Lung (tissue), 17 donors: ENCODE measurements at places on chromosomes 2 and 18.
A peak's percentile ranks its signal among the peaks of the same experiment; 100 is the strongest.

- peak; percentile 80 for DNase-seq
Observed at GRCh38 chr2:150234787-150235446, 252.6 kb downstream of the RND3 start.

GRCh38 chr2:179842498-179843153, 18.8 kb downstream of the ZNF385B start:
- DNase-seq: peak; percentile 78

GRCh38 chr2:118048401-118048800, 34.5 kb upstream of the CCDC93 start:
- no peak for DNase-seq

DNA sequence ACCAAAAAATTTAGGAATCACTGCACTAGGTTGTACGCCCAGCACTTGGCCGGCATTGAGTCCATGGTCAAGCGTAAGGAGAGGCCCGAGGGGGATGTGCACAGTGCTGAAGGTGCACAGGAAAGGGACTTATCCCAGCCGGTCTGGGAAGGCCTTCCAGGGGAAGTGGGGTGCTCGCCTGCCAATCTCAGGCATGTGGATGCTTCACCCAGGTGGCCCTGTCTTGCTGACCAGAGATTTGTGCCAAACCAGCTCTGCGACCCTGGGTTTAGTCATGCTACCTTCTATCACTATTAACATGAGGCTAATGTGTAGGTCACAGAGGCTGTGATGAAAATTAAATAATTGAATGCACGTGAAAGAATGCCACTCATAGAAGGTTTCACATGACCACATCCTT, 1.7 kb upstream of the ITM2C start:
- no peak for DNase-seq

DNA sequence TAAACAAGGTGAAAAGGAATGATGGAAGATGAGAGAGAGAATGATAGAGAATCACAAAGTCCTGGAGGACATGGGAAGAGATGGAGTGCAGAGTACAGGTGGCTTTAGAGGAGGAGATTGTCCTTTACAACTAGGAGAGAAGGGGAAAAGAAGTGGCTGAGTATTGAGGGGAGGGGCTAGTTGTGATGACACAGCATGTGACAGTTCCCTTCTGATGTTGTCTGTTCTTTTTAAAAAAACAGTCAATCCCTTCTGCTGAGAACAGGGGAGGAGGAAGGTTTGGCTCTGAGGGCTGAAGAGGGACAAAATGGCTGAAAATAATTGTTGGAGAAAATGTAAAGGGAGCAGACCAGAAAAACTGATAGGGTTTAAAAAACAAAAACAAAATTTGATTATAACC, 44.0 kb downstream of the STEAP3 start:
- DNase-seq: no peak

- no peak for DNase-seq
Observed at GRCh38 chr2:229126066-229126465, 145.0 kb downstream of the PID1 start.

DNA sequence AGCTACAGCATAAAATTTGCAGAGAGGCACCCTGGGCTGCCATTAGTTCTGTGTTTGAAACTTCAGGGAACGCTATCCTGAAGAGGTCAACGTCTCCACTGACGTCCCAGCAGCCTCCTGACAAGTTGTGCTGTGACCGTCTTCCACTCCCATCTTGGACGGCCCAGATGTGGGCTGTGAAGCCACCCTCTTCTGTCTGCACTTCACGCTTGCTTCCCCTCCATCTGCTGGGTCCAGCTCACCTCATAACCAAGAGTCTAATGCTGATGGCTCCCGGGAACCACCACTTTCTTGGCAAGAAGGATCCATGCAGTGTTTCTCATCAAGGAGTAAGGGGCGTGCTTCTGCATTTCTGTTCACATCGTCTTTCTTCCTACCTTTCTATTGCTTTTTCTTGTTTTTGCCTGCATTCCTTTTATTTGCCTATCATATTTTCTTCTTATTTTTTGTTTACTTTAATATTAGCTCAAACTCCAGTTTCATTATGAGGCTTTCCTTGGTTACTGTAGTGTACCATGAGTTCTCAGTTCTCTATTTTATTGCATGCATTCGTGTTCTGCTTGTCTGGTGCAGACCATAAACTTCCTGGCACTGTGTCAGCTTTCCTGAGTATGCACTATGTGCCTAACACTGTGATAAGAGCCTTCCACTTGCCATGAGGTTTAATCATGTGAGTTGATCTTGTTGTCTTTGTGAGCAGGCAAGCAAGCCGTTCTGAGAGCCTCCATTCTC, 631.8 kb upstream of the RAB6C start:
- DNase-seq: no peak

DNA sequence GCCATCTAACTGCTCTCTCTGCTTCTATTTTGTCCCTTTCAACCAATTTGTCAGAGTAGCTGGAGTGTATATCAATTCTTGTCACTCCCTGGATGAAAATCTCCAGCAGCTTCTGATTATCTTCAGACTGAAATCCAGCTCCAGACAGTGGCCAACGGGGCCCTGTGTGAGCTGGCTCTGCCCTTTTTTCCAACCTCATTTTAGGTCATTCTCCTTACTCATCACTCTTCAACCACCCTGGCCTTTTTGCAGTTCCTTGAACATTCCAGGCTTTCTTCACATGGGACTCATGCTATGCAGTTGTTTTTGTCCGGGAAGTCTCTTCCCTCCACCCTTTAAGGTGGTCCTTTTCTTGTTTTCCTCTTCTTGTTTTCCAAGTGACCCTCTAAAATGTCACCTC, 15.4 kb upstream of the FAP start:
- DNase-seq: no peak

DNA sequence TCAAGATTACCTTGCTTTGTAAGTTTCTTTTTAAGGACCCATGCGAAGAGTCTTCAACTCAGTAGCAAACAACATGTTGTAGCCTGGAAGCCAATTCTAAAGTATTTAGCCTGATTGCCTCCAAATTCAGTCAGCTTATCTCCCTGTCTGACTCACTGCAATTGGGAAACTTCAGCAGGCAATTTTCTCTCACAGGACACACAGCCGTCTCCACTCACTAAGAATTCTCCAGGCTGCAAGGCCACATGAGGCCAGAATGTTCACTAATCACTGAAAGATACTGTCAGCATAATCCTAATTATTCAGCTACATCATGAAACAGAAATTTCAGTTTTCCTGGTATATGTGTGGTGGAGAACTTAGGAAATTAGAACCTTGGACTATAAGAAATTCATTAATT, 78.1 kb upstream of the PDE1A start:
- DNase-seq: peak; percentile 23

- no peak for DNase-seq
Observed at GRCh38 chr18:23545247-23545789, 41.0 kb downstream of the NPC1 start.

- no peak for DNase-seq
Observed at GRCh38 chr2:241569831-241570281, 11.3 kb downstream of the BOK start.

GRCh38 chr18:3089579-3089978, 76.6 kb upstream of the LPIN2 start:
- DNase-seq: peak; percentile 49
